Activated CD4-positive, alpha-beta memory T cell treated with anti-CD3 and anti-CD28 coated beads, Interleukin-2, amount 10 ng/mL, durations not matched to agents 7 days and 5 days (primary cell): ENCODE measurements at places on chromosomes 2 and 18. TPM values are rescaled to one million over a fixed set of nuclear protein-coding genes. Genes with fewer than 3 reads are reported as not detected.

SERPINB3 gene
- not detected for total RNA-seq

NABP1 gene
- total RNA-seq = 73.5 TPM

DNA sequence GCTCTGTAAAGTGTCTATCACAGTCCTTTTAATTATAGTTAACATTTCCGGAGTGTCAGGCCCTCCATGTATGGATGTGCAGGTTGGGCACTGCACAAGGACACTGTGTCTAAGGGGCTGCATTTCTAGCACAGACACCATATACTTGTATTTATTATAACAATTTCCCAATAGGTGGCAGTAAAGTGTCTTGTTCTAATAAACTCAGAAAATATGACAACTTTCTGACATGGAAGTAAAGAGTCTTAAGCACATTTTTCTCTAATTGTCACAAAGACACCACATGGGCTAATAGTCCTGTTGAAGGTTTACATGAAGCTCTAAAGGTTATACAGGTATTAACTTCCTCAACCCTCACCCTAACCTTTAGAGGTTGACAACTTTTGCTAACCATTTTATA, 156.6 kb downstream of the DYSF start:
- no peak for DNase-seq

GRCh38 chr2:15303874-15304273, 257.3 kb downstream of the NBAS start:
- no peak for DNase-seq

CCDC74B gene
- 0.88 TPM for total RNA-seq

GRCh38 chr2:28175028-28175427, 217.6 kb upstream of the FOSL2 start:
- no peak for DNase-seq

- DNase-seq = no peak
Observed at GRCh38 chr18:57325491-57326166, 26.7 kb upstream of the ST8SIA3 start.

GRCh38 chr2:42964439-42965083, 172.2 kb upstream of the HAAO start:
- no peak for DNase-seq

GRCh38 chr2:222049946-222050345, 248.9 kb downstream of the PAX3 start:
- DNase-seq = no peak

IL1B gene
- total RNA-seq = 0.48 TPM

UGT1A1 gene
- total RNA-seq = not detected

DNA sequence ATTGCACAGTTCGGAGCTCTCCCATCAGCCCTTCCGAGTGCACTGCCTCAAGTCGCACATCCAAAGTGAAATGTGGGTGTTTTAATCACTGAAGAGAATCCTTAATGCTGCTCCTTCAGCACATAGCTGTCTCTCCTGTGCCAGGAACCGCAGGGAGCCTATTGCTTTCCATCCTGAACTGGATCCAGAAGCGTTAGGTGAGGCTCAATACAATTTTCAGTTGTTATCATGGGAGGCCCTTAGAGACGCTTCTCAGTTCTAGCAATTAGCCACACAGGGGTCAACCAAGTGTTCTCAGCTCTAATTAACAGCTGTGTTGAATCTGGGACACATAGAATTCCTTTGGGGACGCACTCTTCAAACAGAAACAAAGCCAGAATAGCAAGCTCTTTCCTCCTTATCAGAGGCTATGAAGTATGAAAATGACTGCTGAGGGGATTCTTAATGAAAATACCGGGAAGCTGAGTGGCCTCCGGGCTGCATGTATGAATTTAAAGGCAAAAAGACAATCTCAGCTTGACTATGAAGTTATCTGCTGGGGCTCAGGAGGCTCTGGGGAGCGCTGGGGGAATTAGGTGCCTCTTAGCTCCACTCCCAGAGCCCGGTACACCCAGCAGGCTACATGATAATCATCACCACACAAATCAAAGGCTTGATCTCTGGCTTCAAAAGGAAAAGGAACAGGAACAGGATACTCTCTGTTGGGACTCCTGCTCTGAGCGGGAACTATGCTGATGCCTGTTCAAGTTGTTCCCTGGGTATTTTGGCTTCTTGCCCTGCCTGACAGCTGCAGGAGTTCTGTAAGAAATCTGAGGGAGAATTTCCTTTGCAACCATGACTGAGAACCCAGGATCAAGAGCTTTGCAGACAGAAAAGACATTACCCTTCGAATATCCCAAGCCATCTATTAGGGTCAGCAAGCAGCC, 55.4 kb upstream of the NCOA1 start:
- no peak for DNase-seq

GRCh38 chr2:64036034-64036705, 16.9 kb upstream of the VPS54 start:
- DNase-seq = peak; percentile 25

DNA sequence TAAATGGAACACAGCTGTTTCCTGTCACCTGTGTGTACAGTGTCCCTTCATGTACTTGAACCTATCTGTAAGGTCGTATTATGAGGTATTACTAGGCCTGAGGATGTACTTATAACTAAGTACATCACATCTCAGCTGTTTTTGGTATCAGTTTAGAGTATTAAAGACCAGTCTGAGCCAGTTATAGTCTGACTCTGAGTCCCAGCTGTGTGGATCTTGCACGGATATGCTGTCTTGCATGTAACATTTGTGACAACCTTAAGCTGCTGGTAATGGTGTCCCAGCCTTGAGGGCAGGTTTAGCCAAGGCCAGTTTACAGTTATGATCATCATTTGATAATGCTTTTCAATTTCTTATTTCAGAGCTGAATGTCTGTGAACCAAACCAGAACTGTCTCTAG, 496.3 kb downstream of the SLC4A3 start:
- no peak for DNase-seq

NAB1 gene
- total RNA-seq = 21.7 TPM

DNA sequence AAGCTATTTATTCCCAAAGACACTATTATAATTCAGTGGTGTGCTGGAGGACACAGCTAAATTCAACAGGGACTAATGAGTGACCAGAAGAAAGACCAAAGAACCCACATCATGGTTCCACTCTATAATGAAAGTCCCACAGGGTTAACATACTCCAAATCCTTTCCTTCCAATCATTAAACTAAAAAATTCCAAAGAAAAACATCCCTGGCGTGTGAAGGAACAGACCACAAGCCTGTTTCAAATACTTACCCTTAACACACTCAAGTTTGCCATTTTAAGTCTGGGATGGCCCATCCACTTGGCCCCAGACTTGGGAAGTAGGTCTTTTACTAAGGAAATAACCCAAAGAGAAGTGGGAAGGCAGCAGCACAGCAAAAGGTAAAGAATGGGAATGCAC, 150.1 kb upstream of the CCDC150 start:
- no peak for DNase-seq

DNA sequence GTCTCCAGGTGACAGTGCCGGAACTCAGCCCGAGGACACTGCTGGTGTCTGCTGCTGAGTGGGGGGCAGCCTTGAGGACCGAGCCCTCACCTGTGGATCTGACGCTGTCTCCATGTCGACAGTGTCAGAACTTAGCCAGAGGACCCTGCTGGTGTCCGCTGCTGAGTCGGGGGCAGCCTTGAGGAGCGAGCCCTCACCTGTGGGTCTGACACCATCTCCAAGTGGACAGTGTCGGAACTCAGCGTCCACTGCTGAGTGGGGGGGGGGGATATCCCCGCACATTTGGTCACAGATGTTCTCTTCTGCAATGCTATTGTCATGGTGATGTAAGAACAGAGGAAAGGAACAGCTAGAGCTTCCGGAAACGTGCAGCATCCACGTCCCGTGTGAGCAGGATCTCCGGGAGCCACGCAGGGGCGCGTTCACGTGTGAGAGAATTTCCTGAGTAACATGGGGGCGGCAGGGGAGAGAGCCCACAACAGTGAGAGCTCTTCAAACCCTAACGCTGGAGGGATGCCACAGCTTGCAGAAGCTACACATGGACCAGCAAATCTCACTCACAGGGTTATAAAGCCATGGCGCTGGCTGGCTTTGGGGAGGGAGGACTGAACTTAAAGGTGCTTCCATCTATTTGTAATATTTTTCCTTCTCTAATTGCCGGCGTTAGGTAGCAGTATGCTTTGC, 250.7 kb upstream of the SALL3 start:
- DNase-seq = no peak

- DNase-seq = no peak
Observed at GRCh38 chr18:63107931-63108330, 211.6 kb downstream of the BCL2 start.

GRCh38 chr18:74715865-74716712, 118.4 kb downstream of the ZNF407 start:
- DNase-seq = no peak

DNA sequence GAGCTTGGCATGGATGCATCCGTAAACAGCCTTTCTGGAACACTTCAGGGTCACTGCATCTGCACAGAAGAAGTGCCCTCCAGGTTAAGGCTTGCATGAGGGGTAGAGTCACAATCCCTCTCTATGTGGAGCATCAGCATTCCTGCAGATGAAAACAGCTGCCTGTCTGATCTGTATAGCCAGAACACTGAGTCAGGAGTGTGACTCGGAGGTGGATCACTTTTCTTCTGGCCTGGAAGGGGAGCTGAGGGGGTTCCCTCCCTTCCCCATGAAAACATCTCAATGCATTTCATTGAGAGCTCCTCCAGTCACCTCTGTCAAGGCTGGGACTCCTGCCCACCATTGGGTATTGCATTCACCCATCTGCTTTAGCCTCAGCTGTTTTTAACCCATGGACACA, 72.5 kb upstream of the SERPINE2 start:
- DNase-seq = no peak

GRCh38 chr2:209383212-209383611, 40.6 kb upstream of the MAP2 start:
- no peak for DNase-seq

FSHR gene
- total RNA-seq = not detected

- no peak for DNase-seq
Observed at GRCh38 chr2:11132036-11132671, 23.1 kb upstream of the SLC66A3 start.

KATNAL2 gene
- 0.35 TPM for total RNA-seq

DNA sequence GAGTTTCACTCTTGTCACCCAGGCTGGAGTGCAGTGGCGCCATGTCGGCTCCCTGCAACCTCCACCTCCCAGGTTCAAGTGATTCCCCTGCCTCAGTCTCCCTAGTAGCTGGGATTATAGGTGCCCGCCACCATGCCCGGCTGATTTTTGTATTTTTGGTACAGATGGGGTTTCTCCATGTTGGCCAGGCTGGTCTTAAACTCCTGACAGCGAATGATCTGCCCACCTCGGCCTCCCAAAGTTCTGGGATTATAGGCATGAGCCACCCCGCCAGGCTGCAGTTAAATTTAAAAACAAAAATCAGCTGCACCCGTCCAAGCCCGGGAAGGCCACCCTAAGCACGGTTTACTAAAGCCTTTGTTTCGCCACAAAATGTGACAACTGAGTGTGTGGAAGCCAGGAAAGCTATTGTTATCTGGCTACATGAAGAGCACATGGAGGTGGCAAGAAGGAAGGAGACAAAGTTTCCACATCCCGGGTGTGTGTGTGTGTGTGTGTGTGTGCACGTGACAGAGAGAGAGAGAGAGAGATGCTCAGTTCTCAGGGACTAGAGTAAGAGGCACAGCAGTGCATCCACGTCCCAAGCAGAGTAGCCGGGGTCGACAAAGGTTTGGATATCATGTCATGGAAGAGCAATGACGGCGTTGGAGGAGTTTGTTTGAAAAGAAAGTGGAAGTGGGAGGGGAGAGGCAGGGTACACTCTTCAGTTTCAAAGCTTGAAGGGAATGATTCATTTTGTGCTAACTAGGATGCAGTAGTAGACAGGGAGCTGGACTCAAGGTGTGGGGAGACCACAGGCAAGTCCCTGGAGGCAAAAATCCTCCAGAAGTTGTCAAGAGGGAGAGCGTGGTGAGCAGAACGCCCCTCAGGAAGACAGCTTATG, 20.1 kb downstream of the INPP5D start:
- peak; percentile 41 for DNase-seq

SUCLG1 gene
- 69.0 TPM for total RNA-seq

UGT1A4 gene
- not detected for total RNA-seq

HOXD13 gene
- not detected for total RNA-seq

DNA sequence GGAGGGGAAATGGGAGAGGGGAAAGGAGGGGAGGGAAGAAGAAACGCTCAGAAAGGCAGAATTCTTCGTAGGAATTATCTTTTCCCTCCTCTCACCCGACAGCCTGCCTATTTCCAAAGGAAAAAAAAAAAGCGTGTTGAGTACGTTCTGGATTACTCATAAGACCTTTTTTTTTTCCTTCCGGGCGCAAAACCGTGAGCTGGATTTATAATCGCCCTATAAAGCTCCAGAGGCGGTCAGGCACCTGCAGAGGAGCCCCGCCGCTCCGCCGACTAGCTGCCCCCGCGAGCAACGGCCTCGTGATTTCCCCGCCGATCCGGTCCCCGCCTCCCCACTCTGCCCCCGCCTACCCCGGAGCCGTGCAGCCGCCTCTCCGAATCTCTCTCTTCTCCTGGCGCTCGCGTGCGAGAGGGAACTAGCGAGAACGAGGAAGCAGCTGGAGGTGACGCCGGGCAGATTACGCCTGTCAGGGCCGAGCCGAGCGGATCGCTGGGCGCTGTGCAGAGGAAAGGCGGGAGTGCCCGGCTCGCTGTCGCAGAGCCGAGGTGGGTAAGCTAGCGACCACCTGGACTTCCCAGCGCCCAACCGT, at the start of gene GAD1:
GAD1 (plus strand) TSS at position 384 of the 589 bp plus-strand sequence. CDS start 1,705 bp downstream, outside the sequence.
- DNase-seq = peak; percentile 65

DNA sequence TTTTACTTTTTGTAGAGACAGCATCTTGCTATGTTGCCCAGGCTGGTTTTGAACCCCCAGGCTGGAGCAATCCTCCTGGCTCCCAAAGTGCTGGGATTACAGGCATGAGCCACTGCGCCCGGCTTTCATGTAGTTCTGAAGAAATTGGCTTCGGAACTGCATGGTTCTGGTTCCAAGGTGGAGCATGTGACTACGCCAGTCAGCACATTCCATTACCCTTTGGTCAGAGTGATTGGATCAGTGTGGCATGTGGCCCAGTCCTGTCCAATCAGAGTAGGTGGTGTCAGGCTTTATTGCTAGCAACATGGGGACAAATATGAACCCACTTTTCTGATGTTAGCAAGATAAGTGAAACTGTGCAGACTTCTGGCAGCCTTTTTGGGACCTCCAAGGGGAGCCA, 16.3 kb upstream of the ATOH8 start:
- DNase-seq = no peak

GRCh38 chr2:8598295-8599165, 83.3 kb upstream of the ID2 start:
- no peak for DNase-seq

GRCh38 chr2:138433995-138434951, 67.3 kb upstream of the SPOPL start:
- no peak for DNase-seq

GAREM2 gene
- 3.5 TPM for total RNA-seq

DNA sequence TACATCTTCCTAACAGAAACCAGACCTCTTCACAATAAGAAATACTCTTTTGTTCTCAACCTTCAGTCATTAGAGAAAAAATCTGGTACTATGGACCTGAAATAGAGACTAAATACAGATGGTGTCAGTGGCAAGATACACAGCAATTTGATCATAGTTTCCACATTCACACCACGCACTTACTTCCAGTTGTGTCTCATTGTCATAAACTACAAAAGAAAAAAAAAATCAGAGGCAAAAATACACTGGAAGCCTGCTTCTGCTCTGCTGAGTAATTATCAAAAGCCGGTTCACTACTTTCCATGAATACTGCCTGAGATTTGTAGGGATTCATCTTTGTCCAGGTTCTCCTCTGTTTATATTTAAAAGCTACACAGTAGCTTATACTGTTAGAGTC, 182.6 kb downstream of the PID1 start:
- DNase-seq = no peak
